ENCODE measurements at places on chromosomes 11 and 22.

DNA sequence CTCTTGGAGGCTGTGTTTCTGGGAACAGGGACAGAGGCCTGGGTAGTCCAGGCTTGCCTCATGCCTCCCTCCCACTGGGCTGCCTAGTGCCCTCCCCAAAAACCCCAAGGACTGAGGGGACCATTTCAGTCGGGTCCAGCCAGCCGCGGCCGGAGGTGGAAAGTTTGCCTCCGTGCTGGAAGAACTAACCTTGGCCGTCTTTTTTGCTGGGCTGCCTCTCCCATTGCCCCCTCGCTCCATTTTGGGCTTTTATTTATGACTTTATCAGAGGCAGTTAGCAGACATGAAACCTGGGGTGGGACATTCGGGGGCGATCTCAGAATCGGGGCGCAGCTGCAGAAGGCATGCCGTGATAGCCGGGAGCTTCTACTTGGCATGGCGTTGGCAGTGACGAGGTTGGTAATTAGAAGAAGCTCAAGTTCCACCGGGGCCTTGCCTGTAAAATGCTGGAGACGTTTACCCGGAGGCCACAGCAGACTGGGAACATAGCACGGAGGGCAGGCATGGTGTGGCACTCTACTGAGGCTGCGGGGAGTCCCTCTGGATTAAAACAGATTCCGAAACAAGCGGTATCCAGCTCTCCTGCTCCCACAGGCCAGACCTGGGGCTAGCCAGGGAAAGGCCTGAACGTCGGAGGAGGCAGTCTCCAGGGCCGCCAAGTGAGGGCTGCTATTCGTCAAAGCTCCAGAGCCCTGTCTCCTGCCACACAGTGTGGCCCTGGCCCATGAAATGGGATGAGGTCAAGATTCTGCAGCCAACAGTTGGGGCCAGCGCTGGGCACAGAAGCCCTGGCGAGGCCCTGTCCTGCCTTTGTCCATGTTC lies 76.4 kb upstream of the PPARA start:
- DNase-seq: no peak

DNA sequence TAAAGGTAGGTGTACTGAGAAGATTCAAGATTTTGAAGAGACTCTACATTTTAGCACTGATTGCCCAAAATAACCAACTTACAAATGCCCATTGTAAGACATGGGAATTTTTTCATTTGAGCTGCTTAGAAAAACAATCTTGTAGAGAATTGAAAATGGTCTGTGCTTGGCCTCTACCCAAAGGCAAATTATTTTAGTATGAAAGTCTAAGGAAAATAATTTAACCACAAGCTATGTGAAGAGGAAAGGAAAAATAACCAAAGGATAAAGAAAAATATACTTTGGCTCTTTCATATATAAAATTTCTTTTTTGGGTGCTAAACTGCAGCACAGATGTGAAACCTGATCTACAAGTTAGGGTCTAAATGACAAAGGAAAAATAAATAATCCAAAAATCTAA lies 54.9 kb downstream of the ME3 start:
- no peak for DNase-seq

DNA sequence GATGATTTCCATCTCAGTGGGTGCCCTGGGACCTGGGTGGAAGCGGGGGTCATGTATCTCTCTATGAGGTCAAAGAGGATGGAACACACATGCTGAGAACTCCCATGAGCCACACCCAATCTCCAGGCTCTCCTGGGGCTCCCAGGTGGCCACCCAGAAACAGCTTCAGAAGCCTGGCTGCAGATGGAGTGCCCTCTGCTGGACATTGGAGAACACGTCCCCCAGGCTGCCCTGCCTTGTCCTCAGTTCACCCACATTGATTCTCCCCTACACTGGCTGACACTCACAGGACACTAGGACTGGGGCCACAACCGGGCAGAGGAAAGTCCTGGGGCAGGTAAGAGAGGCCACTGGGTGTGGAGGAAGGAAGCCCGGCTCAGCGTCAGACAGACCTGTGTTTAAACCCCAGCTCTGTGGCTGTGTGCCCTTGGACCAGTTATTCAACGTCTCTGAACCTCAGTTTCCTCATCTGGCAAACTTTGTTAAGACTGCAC lies 4.5 kb upstream of the NOL12 start:
- DNase-seq: no peak

GRCh38 chr11:112652786-112653390 lies 308.3 kb upstream of the NCAM1 start:
- DNase-seq: no peak

GRCh38 chr11:76239483-76240160 lies 33.3 kb upstream of the WNT11 start:
- no peak for DNase-seq

- no peak for DNase-seq
These were observed 3.9 kb upstream of the LMO2 start for GRCh38 chr11:33895752-33896137.

- no peak for DNase-seq
These were observed 11.8 kb downstream of the C11orf96 start for GRCh38 chr11:43954241-43954640.

All from GM12864 (cell line).